ENCODE measurements at places on chromosomes 3 and 15.
A peak's percentile ranks its signal among the peaks of the same experiment; 100 is the strongest.

- DNase-seq: peak; percentile 89
These were observed 250.5 kb downstream of the SHQ1 start for GRCh38 chr3:72597756-72598195.

GRCh38 chr15:99180086-99180963 lies 69.1 kb downstream of the TTC23 start:
- DNase-seq: no peak

DNA sequence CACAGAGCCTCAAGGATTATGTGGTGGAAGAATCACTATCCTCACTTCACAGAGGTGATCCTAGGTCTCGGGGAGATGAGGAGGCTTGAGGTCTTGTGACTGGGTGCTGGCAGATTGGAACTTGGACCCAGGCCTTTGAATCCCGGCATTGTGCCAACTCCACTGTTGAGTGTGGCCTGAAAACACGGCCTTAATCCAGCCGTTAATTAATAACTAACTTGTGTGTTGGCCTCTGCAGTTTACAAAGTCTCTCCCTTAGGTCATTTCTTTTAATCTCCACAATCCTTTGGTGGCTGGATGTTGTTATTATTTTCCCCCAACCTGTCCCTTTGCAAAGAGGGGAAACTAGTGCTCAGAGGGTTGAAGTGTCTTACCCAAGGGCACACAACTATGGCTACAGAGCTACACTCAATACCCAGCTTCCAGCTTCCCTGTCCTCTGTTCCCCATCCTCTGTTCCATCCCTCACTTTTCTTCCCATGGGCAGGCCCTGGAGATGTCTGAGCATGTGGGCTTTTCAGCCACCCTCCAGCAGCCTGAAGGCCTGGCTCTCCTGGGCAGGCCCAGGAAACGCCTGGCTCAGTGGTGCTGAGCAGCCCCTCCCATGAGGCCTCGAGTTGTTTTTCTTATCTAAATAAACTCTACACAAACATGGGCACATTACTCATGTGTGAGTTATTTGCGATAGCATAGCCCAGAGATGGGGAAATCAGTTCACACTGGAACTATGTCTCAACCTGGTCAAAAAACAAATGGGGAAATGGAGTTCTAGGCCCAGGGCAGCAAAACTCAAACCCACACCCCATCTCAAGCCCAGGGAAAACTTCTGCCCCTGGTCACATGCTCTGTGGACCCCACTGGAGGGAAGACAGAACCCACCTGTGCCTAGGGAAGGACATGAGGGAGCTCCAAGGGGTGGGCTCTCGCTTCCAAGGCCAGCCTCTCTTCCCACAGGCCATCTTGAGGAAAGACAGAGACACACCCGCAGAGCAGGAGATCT lies 16.8 kb upstream of the SMAD3 start:
- DNase-seq: no peak

GRCh38 chr15:67199881-67200763 lies 54.3 kb downstream of the AAGAB start:
- DNase-seq: no peak

DNA sequence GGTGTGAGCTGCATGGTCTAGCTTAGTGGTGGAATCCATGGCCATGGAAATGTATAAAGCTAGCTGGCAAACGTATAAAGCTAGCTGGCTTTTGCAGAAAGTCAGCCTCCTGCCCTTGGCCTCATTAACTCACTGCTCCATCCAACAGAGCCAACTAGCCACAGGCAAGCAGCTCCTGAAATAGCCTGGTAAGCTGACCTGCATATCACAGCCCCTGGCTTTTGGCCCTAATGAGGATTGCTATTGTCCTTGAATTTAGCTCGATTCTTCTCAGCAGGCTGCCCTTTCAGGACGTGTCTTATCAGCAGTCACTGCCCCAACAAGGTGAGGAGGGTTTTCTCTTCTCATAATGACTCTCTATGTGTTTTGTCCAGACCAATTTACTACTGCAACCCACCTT lies 446.8 kb downstream of the WDR72 start:
- DNase-seq: no peak

DNA sequence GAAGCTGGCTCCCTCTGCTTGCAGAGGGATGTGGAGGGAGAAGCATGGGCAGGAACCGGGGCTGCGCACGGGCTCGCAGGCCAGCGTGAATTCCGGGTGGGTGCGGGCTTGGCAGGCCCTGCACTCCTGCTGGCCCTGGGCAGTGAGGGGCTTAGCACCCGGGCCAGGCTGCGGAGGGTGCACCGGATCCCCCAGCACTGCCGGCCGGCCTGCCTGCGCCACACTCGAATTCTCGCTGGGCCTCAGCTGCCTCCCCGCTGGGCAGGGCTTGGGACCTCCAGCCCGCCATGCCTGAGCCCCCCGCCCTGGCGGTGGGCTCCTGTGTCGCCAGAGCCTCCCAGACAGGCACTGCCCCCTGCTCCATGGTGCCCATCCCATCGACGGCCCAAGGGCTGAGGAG lies 47.6 kb upstream of the SPATA12 start:
- no peak for DNase-seq

- no peak for DNase-seq
These were observed 51.6 kb downstream of the MOBP start for GRCh38 chr3:39519103-39519502.

DNA sequence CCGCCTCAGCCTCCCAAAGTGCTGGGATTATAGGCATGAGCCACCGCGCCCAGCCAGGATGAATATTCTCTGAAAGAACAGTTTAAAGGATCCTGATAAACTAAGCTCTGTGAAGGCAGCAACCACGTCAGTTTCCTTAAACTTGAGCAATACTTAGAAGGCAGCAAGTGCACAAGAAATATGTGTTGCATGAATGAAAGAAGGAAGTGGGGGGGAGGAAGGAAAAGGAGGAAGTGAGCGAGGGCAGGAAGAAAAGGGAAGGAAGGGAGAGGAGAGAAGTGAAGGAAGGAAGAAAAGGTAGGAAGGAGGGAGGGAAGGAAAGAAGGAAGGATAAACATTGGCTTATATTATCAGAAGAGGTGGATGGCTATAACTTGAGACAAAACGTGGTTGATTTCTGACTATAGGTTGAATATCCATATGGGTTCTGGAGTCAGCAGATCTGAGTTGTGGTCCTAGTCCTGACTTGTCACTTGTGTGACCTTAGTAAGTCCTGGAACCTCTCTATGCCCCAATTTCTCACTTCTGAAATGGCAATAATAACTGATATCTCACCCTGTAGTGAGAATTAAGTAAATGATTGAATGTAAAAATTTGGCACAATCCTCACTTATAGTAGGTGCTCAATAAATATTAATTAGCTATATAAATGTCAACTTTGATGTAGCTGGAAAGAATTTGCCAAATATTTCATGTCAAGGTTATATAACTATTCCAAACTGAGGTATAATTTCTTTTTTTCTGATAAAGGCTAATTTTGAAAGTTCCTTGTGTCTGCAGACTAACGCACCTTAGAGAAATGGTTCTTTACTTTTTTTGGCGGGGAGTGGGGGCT lies 12.0 kb upstream of the SEMA4B start:
- no peak for DNase-seq

GRCh38 chr15:50128266-50128665 lies 9.2 kb upstream of the ATP8B4 start:
- DNase-seq: no peak

GRCh38 chr3:122101646-122102045 lies 46.5 kb downstream of the CD86 start:
- DNase-seq: no peak

- DNase-seq: no peak
These were observed 2.0 kb downstream of the TMEM158 start for GRCh38 chr3:45223889-45224727.

DNA sequence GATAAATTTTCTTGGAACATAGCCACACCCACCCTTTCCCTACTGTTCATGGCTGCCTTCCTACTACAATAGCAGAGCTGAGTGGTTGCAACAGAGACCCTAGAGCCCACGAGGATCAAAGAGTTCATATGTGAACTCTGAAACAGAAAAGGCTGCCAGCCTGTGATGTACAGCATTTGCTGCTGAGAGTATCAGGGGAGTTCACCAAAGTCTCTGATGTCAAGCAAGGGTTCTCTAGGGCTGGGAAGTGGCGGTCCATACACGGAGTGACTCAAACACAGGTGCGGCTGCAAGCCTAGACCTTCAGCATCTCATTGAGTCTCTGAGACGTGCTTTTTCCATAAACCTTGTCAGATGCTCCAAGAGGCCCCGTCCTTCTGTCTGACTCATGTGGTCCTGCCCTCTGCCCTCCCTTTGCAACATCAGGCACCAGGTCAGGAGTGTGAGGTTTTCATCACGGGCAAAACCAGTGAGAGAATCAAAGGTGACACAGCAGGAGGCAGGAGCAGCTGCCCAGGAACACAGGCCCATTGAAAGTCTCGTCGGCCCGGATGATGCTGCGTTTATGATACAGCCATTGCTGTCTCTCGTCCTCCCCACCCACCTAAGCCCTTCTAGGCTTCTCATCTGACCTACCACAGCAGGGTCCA lies 42.9 kb downstream of the PCSK6 start:
- DNase-seq: no peak

DNA sequence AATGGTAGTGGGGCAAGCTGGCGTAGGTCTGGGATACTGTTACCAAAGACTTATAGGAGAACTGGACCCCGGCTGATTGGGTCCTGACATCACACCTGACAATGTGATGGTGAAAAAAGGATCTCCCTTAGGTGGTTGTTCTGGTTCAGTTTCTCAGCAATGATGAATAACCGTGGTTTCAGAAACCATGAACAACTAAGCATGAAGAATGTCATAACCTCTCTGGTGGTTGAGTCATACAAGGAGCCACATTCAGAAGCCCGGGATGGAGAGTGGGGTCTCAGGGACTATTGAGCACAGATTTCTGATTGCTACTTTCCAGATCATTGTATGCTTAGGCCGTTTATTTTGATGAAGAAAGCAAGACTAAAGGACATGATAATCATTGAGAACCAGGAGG lies 17.4 kb downstream of the GPR160 start:
- no peak for DNase-seq

- DNase-seq: no peak
These were observed 1.5 kb downstream of the PLCL2 start for GRCh38 chr3:16886303-16886683.

DNA sequence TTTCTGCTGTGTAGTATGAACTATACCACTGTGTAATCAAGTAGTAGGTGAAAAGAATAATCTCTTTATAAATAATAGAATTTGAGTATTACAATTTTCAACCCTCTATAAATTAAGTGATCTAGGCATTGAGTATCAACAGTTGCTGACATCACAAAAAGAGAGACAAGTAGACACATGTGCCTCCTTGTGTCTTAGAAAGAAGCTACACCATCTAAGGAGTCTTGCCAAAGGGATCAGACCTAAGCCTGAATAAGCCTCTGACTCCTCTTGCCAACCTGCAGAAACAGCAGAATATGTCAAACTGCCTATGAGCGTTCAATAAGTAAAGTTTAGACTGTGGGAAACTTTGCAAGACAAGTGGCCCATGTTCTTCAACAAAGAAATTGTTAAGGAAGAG lies 5.8 kb upstream of the MTMR10 start:
- DNase-seq: no peak

DNA sequence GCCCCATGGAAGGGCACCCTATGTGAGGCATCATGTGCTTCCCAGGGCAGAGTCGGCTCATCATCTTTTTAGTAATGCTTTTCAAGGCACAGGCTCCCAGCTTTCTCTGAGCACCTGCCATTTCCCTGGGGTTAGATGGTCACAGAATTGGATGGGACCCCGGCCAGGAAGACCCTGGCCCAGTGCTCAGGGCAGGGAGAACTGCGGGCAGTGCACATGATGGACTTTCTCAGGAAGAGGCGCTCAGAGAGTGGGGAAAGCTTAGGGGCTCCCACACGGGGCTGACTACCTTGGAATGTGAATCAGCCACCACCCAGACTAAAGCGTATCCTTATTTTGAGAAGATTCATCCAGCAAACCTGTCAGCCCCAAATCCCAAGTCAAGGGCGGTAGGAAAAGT lies 16.5 kb upstream of the SKOR1 start:
- DNase-seq: no peak

- no peak for DNase-seq
These were observed 27.5 kb downstream of the BTLA start for GRCh38 chr3:112471596-112472325.

DNA sequence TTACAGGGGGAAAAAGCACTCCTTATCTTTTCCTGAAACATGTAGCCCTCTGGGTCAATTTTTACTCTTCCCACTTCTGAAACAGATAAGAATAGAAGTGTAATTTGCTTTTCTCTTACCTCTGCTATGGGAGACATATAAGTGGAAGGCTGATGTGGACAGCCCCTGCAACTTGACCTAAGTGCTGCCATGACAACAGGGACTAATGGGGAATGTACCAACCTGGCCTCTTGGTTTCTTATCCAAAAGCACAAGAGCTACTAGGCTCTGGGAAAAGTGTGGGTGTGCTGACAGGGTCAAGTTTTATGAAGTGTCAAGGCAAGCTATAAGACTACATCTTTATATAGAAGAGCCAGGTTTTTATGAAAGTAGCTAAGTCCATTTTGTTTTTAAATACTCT lies 1246.5 kb downstream of the OTOL1 start:
- no peak for DNase-seq

DNA sequence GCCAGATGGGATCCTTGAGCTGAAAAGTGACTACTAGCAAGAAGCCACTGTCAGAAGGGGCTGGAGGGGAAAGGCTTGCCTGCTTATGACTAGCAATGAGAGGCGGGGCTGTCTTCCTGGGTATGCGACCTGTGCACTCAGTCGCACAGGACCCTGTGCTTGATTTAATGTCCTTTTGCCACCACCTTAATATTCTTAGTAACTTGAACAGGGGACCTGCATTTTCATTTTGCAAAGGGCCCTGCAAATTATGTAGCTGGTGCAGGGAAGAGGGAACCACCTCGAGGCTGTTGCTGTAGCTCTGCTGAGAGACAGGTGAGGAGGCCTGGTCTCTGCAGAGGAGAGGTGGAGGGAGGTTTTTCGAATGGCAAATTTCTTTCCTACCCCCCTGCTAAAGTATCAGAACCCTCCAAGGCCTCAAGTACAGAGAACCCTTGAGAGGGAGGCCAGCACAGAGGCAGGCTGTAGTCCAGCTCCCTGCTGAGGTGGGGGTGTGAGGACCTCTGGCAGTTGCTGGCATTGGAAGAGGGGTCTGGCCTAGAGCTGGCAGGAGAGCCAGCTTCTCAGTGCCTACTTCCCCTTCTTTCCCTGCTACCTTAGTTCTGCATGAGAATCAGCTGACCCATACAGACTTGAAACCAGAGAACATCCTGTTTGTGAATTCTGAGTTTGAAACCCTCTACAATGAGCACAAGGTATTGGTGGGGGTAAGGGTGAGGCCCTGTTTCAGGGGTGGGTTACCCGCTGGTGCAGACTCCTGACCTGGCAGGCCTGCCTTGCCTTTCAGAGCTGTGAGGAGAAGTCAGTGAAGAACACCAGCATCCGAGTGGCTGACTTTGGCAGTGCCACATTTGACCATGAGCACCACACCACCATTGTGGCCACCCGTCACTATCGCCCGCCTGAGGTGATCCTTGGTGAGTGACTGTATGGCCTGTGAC lies 11.4 kb downstream of the CLK3 start:
- DNase-seq: no peak

DNA sequence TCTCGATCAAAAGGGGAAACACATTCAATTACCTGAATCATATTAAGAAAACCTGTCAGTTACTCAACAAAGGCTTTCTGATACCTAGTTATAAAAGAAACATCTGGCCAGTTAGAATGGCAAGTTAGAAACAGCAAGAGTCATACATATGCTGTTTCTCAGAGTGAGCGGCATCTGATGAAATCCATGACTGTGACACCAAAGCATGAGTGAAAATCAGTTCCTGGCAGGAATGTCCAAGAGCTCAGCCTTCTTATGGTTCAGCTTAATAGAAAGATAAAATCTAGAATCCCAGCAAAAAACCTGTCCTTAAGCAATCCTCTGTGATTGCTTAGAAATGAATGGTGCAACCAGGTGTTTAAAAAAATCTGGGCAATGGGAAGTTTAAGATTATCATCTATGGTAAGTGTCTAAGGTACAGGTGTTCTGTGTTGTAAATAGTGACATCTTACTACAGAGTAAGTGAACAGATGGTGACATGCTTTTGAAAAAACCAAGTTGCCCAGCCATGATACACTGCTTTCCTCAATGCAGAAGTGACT lies 18.8 kb downstream of the B4GALT4 start:
- DNase-seq: no peak
